ENCODE measurements at places on chromosomes 2 and 18.

DNA sequence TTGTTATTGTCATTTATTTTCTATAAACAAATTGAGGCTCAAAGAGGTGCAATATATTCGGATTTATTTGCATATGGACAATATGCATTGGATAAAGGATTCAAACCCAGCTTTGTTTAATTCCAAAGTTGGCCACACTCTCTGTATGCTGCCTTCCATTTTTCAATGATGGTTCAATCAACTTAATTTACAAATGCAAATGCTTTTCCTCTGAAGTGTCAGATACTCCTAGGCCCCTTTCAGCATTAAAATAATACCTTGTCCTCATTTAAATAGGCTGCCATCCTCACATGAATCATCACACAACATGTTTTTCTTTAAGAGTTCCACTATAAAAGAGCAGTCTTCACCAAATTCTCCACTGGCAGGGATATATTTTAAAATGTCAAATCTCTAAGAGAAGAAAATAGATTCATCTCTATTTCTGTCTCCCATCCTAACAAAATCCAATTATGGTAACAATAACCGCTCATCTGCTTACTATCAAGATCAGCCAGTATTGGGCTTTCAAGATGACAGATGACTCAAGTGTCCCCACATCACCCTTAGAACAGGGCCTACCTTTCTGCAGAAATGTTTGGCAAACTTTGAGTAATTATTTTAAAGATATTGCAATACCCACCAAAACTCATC is 114.8 kb downstream of the SCG2 start:
- no peak for DNase-seq

DNA sequence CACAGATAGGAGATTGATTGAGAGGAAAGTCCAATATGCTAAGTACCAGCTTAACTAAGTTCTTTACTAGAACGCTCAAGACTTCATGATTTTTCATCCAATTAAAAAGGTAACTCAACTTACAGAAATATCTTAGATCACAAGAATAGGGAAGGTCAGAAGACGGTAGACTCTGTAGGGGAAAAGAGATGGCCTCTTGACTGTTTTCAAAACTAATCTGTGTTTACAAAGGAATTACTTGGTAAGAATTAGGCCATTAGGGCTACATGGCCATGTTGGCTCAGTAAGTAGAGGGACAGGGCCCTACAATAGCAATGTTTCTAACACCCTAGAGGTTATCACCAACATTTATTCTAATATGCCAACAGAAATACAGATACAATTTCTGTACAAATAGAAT is 172.7 kb upstream of the ZFP36L2 start:
- DNase-seq, result no peak

DNA sequence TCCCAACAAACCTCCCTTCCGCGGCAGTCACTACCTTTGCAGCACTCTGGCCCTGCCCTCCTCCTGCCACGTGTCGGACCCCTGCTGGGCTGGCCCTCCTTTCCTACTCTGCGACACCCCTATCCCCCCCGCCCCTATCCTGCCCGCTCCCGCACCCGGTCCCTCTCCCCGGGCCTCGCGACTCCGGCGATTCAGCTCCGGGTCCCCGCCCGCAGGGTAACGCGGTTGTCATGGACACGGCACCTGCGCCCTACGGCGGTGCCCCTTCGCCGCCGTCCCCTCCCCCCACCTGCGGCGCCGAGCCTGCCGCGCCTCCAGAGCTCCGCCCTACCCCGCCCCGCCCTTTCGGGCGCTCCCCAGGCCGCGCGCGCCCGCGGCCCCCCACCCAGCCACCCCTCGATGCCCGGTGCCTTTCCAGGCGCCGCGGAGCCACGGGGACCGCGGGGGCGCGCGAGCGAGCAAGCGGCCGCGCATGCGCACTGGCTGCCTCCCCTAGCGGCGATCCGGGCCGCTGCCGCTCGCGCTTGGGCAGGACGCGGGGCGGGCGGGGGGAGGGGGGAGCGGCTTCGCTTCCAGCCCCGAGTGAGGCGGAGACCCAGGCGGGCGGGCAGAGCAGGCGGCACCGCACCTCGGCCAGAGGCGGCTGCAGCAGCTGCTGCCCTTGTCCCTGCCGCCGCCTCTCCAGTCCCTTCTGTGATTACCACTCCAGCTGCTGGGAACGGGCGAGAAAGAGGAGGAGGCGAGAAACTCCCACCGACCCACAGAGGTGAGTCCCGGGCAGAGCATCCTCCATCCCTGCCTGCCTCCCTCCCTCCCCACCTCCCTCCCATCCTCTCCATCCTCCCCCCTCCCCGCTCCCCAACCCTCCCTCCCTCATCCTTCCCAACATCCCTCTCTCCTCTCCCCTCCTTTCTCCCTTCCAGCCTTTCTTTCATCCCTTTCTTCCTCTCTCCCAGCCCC is at the start of gene CTNNA2:
Gene CTNNA2 (plus strand): TSS at position 610 of the 960 bp plus-strand sequence.
- peak; percentile 14 for DNase-seq

DNA sequence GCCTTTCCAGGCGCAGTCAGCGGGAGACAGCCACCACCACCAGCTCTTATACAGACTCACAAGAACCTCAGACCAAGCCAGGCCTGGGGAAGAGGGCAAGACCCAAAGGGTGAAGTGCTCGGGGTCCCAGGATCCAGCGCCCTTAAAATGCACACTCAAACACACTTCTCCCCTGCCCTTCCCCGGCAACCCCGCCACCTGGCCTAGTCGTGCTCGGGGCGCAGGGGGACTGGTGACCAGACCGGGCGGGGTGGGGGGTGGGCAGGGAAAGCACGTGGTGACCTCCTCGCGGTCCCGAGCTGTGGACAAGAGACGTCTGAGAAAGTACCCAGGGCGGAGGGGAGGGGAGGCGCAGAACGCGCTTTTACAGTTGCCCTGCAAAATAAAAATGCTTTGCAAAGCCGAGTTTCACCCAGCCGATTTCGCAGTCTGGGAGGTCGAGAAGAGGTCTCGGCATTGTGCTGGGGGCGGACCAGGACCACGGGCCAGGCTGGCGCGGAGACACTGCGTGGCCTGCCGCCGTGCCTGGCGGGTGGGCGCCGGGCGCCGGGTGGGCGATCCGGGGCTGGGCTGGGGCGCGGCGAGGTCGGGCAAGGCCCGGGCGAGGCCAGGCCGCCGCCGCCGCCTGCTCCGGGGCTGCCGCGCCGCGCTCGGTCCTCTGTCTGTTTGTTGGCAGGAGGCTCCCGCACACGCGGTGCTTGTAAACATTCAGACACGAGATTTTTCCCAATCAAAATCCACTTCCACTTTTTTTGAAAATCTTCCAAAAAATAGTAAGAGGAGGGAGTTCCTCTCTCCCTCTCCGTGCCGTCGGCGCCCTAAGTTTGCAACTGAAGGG is 2.0 kb downstream of the BCL11A start:
- peak; percentile 24 for DNase-seq

DNA sequence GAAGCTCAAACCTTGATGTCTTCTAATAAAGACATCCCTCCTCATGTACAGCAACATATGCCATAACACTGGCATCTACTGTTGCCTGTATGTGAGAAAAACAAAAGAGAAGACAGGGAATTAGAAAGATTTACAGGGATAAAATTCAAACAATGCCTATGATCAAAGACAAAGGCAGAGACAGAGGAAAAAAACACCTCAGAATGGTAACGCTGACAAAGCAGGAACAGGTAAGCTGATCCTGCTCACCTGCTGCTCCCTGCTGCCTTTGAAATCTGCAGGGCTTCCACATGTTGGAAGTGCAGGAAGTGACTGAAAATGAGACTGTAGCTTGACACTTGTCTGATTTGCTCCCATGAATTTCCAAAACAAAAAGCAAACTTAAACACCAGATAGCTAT is 90.2 kb upstream of the DNAJC10 start:
- DNase-seq, result no peak

- DNase-seq, result no peak
Observed at GRCh38 chr2:219251656-219252055, 1.4 kb upstream of the TUBA4B start.

DNA sequence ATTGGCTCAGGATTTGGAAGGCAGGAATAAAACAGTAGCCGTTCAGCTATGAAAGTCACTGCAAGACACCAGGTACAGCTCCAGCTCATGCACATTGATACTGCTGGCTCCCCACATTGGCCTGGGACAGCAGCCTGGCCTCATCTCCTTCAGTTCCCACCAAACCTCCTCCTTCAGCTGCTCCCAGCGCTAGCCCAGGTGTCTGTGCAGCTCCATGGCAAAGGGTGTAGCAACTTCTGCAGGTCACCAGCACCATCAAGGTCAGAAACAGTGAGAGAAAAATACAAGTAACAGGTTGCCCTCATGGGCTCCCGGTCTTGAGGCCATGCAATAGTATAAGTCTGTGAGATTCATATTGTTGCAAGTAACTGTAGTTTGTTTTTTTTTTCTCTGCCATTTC is 216.7 kb upstream of the CTAGE1 start:
- DNase-seq, result no peak

DNA sequence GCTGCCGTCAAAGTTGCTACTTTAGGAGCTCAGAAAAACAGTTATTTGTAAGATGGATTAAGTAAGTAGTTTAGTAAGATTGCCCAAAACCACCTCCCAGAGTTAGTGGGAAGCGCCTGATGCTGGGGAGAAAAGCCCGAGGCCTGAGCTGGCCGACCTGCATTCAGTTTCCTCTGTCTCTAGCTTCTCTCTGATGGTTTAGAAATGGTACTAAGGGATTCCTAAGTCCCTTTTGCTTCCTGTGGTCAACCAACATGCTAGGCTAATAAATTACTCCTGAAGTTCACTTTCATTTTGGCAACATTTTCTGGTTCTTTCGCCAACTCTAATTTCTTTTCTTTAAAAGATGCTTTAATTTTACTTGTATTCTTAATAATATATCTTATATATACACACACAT is 60.1 kb downstream of the ASAP2 start:
- DNase-seq, result no peak

- DNase-seq, result peak; percentile 14
Observed at GRCh38 chr2:17830053-17831034, 14.1 kb downstream of the MSGN1 start.

GRCh38 chr18:58495207-58495606 is 133.7 kb downstream of the ALPK2 start:
- DNase-seq, result no peak

DNA sequence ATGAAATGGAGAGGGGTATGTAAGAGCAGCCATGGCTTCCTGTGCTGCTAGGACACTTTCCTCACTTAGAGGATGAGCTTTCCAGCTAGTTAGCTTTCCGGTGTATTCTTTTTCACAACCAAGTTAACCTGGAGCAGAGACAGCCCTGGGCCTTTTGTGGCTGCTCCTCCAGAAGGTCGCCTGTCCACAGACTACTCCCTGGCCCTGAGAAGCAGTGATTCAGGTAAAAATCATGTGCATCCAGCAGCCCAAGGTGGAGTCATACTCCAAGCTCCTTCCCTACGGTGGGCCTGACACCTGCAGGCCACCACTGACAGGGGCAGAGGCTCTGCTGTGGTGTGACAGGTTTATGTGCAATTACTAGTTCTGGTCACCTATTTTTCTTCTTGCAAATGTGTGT is 187.2 kb downstream of the ANKRD30B start:
- no peak for DNase-seq

GRCh38 chr2:98050070-98050469 is 36.9 kb upstream of the VWA3B start:
- DNase-seq, result no peak

DNA sequence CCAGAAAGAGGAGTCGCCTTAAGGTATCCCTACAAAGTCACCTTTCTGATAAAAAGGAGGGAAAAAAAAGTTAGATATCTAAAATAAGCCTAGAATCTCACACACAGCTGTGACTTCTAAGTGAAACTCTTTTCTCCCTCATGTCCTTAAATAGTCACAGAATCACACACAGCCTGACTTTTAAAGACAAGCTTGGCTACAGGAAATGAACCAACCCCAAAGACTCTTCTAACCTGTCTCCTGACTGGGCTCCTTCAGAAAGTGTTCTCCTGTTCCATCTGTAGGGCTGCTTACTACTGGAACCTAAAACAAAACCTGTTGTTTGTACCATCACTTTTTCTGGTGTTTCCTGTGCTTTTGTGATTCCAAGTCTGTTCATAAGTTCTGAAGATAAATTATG is 62.7 kb upstream of the NRP2 start:
- no peak for DNase-seq
